Mucosa of gallbladder (tissue), 1 donor: ENCODE measurements at places on chromosomes 7 and 10. TPM values are rescaled to one million over a fixed set of nuclear protein-coding genes. Genes with fewer than 3 reads are reported as not detected.

Gene GJD4
- total RNA-seq = not detected

DNA sequence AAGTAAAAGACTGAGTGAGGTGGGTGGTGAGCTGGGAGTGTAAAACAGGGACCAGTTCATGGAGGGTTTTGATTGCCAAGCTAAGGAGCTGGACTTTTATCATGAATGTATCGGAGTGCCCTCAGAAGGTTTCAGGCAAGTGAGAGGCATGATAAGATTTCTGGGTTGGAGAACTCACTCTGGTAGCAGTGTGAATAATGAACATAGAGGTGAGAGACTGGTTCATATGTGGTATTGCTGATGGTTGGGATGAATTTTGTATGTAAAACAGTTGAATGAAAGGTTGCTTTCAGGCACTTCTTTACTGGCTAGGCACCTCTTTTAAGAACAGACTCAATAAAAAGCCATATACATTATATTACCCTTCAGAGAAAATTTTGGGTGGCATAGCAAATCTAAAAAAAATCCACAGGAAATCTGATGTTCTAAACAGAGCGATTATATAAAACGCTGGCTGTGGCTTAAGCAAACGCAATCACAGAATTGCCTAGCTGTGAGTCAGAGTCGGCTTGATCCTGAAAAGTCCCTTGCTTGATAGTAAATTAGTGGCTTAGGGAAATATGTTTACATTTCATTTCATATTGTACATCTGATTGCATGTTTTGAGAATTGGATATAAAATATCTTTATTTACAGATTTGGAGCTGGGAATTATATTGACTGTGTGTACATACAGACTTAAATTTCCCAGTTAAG is 92.9 kb upstream of the HDAC9 start:
- DNase-seq = no peak

Gene HERC4
- 40.7 TPM for total RNA-seq

- no peak for DNase-seq
Measured at GRCh38 chr7:96016056-96016586, 243.8 kb downstream of the DYNC1I1 start.

Gene KLLN
- total RNA-seq = 0.69 TPM

- no peak for DNase-seq
Measured at GRCh38 chr7:132654150-132654549, 77.9 kb upstream of the PLXNA4 start.

DNA sequence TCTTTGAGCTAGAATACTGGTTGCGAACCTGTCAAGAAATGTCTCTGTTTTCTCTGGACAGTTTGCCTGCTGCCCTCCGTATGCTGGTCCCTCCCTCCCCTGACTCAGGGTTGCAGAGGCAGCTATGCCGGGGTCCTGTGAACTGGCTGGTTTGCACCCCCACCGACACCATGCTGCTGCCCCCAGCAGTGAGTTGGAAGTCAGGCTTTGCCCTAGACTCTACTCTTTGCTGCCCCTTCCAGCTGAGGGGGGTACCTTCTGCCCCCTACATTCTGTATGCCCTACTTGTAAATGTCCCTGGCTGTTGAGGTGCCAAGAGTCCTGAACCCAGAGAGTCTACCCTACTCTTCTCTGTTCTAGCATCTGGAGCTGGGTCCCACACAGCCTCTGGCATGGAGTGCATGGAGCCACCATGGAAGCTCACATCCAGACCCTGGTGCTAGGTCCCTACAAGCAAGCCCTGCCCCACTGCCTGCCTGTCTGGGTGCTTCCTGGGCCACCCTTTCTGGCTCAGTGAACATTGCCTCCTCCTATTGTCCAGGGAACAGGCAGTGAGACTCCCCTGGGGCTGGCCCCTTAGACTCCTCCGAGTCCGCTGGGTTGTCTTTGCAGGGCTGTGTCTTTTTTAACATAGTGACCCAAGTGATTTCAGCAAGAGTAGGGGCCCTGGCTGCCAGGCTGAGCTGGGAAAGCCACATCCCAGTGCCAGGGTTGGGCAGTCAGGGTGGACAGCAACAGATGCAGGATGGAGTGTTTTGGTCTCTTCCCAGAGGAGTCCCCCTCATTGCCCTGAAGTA is 138.9 kb downstream of the ADCY1 start:
- no peak for DNase-seq

Gene GNAT3
- 1.2 TPM for total RNA-seq

- DNase-seq = peak; percentile 86
Measured at GRCh38 chr7:138738551-138739335, 37.6 kb upstream of the SVOPL start.

GRCh38 chr7:100369105-100369504 is 4.2 kb upstream of the PILRA start:
- DNase-seq = peak; percentile 66

Gene CUEDC2
- total RNA-seq = 63.2 TPM
